ENCODE measurements at places on chromosomes 11 and 22.

- H3K36me3 ChIP-seq: peaks cover 33% of the 10 kb centered on the region
- no peak overlapping the region for H3K27ac ChIP-seq
- peaks cover 56% of the 10 kb centered on the region for H3K4me1 ChIP-seq
- no peak for DNase-seq
- no peaks in the 10 kb centered on the region for H3K27me3 ChIP-seq
- no peak overlapping the region for H3K4me3 ChIP-seq
These were observed 55.5 kb upstream of the CD5 start for GRCh38 chr11:61046833-61047232.

DNA sequence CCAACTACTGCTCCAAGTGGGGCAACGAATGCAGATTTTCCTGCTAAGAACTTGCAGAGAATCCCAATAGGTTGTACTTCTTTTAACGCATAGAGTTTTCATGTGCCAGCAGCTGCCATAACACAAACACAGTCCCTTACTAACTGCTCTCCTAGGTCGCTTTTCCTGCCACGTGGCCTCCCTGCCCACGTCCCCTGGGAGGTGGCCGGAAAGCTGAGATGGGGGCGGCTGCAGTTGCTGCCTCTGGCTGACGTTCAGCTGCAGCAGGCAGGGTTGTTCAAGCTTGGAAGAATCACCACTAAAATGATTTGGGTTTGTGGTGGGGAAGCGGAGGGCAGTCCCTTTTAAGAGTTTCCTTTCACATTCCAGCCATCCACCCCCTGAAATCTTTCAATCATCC, 39.3 kb downstream of the ZNF202 start:
- H3K4me1 ChIP-seq: no peaks in the 10 kb centered on the region
- no peaks in the 10 kb centered on the region for H3K36me3 ChIP-seq
- no peak overlapping the region for H3K27ac ChIP-seq
- no peak for DNase-seq

GRCh38 chr22:46374663-46375474, 39.4 kb downstream of the TRMU start:
- peaks cover 6% of the 10 kb centered on the region for H3K36me3 ChIP-seq
- DNase-seq: no peak
- H3K27me3 ChIP-seq: peaks cover 12% of the 10 kb centered on the region
- peaks cover 33% of the 10 kb centered on the region for H3K4me1 ChIP-seq
- no peak overlapping the region for H3K27ac ChIP-seq
- H3K4me3 ChIP-seq: no peak overlapping the region

- peaks cover 8% of the 10 kb centered on the region for H3K36me3 ChIP-seq
- peak overlapping the region; percentile 100 for H3K27ac ChIP-seq
- no peaks in the 10 kb centered on the region for H3K27me3 ChIP-seq
These were observed 1.9 kb upstream of the THAP7 start for GRCh38 chr22:21003782-21004181.

DNA sequence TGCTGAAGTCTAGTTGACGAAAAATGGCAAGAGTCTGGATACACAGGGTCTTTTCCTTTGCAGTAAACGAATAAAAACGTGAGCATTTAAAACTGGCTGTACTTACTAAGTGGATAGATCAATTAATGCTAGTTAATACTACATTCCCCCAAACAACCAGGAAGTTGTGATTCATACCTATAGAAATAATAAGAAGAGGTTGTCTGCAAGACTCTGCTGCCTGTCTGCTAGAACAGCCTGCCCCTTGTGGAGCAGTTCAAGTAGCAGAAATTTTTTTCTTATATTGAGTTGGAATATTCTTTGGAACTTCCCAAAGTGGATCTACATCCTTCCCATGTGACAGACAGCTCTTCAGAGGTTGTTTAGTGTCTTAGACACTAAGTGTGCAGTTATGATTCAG, 86.8 kb downstream of the TEAD1 start:
- no peak overlapping the region for H3K27ac ChIP-seq
- no peaks in the 10 kb centered on the region for H3K36me3 ChIP-seq
- H3K4me1 ChIP-seq: no peaks in the 10 kb centered on the region
- peaks cover 11% of the 10 kb centered on the region for H3K27me3 ChIP-seq
- no peak for DNase-seq
- H3K4me3 ChIP-seq: no peak overlapping the region

DNA sequence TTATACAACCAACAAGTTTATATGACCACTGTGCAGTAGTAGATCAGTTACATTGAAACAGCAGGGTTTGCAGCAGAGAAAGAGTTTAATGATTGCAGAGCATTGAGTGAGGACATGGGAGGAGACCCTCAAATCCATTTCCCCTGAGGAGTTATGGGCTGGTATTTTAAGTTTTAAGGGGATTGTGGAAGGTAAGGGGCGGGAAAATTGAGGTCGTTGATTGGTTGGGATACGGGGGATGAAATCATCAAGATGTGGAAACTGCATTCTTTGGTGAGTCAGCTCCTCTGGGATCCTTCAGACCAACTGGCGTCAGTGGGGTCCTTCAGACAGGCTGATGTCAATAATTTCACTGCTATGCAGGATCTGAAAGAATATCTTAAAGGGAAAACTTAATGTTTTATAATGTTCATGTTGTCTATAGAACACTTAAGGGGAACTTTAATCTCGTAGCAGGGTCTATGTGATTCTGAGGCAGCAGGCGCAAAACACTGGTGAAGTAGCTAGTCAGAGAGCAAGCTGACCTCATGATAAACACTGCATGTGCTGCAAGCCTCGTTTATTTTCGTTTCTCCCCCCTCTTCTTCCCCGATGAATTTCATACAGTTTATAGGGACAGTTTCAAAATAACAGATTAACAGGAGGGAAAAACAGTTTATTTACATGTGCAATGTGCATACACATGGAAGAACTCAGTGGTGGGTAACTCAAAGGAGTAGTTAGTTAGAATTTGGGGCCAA, 17.4 kb upstream of the BACE1-AS start:
- DNase-seq: no peak
- H3K4me1 ChIP-seq: peaks cover 6% of the 10 kb centered on the region
- H3K36me3 ChIP-seq: peaks cover 11% of the 10 kb centered on the region
- no peak overlapping the region for H3K27ac ChIP-seq

GRCh38 chr11:41868606-41869005, 409.2 kb upstream of the LRRC4C start:
- no peaks in the 10 kb centered on the region for H3K36me3 ChIP-seq
- no peaks in the 10 kb centered on the region for H3K4me1 ChIP-seq
- DNase-seq: no peak
- no peak overlapping the region for H3K4me3 ChIP-seq

All from activated naive CD8-positive, alpha-beta T cell treated with anti-CD3 and anti-CD28 coated beads, Interleukin-2, amount 50 U/mL, for 24 hours (primary cell).